ENCODE measurements at places on chromosomes 11 and 22. TPM values are rescaled to one million over a fixed set of nuclear protein-coding genes. Genes with fewer than 3 reads are reported as not detected.
A peak's percentile ranks its signal among the peaks of the same experiment; 100 is the strongest.

GRCh38 chr11:17443926-17444690 is 32.5 kb downstream of the ABCC8 start:
- DNase-seq: no peak

DNA sequence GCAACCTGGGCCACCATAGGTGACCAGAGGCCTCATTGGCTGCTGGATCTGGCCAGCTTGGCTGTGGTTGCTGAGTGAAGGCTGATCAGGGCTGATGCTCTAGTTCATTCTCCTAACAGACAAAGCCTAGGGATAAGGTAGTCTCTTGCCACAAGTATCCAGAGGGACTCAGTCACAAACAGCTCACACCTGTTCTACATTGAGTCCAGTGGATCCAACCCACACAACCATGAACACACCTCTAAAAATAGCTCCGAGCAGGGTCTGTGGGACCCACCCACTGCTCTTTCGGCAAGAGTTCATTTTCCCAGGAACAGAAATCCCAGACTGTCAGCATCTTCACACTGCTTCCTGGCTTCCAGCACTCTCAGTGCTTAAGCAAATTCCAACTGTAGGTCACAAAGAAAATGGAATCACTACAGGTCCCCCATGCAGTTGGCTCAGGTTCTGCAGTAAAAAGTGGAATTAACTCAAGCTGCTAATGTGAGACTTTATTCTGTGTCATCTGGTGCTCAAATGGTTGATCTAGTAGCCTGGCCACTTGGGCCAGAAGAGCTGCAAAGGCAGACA is 67.3 kb downstream of the PPFIBP2 start:
- DNase-seq: no peak

DNA sequence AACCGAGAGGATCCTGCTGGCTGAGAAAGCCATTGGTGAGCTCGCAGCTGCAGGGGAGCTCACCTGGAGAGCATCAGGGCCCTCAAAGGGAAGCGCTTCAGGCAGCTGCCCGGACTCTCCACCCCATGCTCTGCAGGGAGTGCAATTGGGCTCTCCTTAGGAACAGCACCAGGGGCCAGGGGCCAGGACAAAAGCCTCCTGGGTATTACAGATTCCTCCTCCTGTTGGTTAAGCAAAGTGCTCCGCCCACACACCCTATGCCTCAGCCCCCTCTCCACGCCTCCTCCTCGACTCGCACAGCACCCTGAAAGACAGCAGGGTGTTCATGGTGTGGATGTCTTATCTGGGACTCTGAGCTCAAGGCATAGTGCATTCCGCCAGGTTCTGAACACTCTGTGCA is 139.9 kb downstream of the SHANK2 start:
- no peak for DNase-seq

GRCh38 chr11:44989831-44990566 is 39.3 kb upstream of the TP53I11 start:
- peak; percentile 91 for DNase-seq

DNA sequence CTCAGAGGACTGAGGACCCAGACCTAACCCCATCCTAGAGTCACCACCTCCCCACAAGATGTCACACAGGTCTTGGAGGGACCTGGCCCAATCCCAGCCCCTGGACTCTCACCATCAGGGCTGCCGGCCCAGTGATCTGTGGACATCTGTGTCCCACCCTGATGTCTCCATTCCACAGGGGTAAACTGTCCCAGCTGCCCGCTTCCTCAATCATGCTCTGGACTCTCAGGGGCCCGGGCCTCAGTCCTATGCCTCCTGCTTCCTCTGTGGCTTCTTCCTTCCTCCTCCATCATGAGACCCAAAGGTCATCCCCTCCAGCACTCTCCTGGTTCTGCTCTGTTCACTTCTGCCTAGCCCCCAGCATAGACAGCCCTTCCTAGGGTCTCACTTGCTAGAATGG is 32.2 kb downstream of the ARAP1 start:
- DNase-seq: peak; percentile 86

DNA sequence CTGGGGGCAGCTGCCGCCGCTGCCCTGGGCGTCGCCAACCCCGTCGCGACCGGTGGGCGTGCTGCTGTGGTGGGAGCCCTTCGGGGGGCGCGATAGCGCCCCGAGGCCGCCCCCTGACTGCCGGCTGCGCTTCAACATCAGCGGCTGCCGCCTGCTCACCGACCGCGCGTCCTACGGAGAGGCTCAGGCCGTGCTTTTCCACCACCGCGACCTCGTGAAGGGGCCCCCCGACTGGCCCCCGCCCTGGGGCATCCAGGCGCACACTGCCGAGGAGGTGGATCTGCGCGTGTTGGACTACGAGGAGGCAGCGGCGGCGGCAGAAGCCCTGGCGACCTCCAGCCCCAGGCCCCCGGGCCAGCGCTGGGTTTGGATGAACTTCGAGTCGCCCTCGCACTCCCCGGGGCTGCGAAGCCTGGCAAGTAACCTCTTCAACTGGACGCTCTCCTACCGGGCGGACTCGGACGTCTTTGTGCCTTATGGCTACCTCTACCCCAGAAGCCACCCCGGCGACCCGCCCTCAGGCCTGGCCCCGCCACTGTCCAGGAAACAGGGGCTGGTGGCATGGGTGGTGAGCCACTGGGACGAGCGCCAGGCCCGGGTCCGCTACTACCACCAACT is 1.0 kb downstream of the FUT4 start:
- DNase-seq: peak; percentile 78

DNA sequence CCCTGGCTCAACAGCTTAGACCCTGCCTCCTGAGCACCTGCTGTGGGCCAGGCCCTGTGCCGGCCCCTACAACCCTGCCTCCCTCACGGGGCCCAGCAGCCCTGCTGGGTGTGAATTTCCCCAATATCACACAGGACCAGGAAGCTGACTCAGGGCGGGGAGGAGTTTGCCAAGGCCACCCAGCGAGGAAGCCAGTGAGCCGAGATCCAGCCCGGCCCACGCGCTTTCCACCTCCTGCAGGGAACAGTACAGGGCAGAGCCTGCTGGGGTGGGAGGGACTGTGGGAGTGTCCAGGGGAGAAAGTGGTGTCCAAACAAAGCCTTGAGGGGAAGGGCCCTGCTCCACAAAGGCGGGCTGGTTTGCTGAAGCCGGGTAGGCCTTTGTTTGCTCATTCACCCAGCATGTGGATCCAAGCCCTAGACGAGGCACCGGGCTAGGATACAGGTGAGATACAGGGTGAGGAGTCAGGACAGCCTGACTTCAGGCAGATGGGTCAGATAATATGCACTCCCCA is 26.8 kb downstream of the RPL3 start:
- DNase-seq: peak; percentile 95

GRCh38 chr22:30221121-30221992 is 25.2 kb downstream of the LIF start:
- DNase-seq: no peak

DNA sequence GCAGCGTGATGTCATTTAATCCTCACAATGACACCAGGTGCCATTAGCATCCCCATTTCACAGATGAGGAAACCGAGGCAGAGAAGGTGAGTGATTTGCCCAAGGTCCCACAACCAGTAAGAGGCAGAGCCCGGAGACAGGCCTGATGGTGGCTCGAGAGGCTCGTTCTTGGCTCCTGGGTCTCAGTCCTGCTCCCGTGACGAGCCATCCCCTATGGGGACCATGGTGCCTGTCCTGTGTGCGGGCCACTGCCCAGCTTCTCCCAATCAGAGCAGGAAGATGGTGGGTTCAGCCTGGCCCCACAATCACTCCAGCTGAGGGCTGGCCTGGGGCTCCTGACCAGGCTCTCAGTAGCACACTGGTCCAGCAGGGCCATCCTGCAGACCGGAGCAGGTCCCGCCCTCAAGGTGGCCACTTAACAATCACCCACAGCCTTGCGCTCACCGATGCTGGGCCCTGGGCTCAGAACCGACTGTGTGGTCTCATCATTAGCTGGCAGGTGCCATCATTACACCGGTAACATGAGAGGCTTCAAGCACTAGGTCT is 3.6 kb downstream of the ALDH3B1 start:
- DNase-seq: no peak

Gene MRGPRX2
- not detected for total RNA-seq

Gene NOX4
- 1.5 TPM for total RNA-seq

Gene TTC28
- 10.4 TPM for total RNA-seq
